ENCODE measurements at places on chromosomes 1 and 21. TPM values are rescaled to one million over a fixed set of nuclear protein-coding genes. Genes with fewer than 3 reads are reported as not detected.

- DNase-seq, result no peak
These were observed 460 bp upstream of the ADORA1 start for GRCh38 chr1:203126866-203127665.

GRCh38 chr1:241356519-241357365 is at the start of gene RGS7:
Gene RGS7, minus strand, starts transcription at chr1:241357205.
- DNase-seq, result peak; percentile 81

DNA sequence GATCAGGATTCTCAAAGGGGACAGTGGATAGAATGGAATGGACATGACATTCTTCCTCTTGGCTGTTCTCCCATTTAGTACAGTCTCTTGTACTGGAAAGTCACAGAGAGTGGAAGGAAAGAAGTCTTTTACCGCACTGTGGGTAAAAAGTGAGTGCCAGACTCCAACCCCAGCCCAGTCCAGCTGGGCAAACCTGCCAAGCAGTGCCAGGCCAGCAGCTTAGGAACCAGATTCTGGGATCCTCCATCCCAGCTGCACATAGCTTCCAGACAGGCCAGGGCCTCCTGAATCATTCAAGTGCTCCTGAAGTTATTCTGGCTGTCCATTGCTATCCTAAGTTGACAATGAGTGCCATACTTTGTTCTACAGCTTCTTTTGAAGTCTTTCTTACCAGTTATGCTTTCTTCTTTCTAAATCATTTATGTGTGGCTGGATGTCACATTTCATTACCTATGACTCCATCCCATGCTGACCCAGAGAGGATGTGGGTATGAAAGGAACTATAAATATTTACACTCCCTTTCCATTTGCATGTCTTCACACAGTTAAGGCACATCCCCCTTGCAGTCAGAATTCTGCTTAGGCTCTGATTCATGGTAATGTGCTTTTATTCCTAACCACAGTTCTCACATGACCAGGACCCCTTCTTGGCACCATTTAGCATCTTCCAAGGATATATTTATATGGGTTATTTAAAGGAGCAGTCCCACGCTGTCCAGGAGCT is 88.9 kb downstream of the AK5 start:
- DNase-seq, result peak; percentile 78

- DNase-seq, result peak; percentile 32
These were observed 13.5 kb downstream of the SHISA4 start for GRCh38 chr1:201902198-201902597.

DNA sequence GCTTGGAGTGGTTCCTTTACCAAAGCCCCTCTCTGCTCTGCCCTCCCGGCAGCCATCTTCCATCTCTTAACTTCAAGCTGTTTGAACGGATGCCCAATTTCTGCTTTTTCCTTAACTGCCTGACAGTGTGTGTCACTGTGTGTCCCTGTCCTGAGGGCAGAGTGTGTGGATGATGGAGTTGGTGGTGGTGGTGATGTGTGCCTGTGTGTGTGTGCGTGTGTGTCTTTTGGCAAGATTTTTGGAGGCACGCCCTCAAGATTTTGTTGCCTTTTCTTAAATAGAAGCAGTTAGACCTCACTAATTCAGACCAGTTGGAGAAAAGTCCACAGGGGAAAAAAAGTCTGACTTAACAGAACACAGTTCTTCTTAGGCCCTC is 30.3 kb downstream of the SERTAD4 start:
- no peak for DNase-seq

DNA sequence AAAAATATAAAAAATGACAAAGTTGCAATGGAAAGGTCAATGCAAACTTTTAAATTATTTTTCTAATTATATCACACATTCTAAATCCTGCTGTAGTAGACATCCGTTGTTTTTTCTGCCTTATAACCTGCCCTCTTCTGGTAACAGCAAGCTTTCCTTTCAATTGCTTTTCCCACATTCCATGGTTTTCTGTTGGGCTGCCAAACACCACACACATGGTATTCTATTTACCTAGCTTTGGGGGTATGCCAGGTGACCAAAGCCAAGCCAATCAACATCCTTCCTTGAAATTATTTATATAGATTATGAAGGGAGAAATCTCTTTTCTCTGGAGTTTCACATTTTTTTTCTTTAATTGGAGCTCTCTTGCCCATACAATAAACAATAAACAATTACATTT is 3.4 kb upstream of the LAMC1 start:
- DNase-seq, result peak; percentile 63

DNA sequence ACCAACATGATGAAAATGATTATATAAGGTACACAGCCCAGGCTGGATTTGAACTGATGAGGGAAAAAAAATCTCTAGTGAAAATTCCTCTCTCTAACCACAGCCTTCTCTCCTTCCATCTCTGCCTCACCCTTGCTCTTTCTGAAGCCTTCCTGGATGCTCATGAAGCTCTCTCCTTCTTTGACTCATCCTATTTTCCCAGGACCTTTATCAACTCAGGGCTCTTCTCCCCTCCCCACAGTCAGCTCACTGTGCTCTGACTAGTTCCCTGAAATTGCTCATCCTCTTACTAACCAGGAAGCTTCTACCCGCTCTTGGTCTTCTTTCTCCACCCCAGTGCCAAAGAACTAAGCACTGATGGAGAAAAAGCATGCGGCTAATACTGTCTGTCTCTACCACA is 46.4 kb upstream of the ERG start:
- no peak for DNase-seq

- no peak for DNase-seq
These were observed 3.3 kb downstream of the METTL13 start for GRCh38 chr1:171784784-171785183.

DNA sequence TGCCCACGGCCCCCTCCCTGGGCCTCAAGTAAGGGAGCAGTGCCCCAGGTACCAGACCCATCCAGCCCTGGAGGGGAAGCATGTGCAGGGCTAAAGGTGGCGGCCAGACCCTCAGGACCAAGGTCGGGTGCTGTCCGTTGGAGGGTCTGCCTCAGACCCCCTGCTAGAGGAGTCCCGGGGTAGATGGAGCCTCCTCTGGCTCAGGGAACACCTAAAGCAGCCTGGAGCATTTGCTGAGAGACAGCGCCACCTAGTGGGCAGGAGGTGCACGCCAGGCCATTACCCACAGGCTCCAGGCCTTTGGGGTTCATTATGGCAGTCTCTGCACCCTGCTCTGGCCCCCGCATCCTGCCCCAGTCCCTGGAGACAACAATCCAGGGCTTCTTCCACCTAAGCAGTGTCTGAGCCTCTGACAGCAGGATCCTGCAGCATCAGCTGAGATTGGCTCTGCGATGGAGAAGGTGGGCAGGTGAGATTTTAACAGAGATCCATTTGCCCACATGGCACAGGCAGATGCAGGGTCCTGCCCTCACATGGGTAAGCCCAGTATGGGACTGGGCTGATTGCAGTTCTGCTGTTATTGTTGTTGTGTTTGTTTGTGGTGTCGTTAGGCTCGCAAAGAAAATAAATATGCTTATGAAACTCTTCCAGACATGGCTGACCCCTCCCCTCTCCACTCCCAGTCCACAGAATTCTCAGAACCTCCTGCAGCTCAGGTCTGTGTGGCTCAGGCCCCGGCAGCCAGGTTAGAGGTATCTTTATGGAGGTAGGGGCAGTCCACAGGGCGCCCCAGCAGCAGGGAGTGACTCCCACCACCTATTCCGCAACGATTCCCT is 42.4 kb downstream of the CTNNBIP1 start:
- DNase-seq, result peak; percentile 76

- no peak for DNase-seq
These were observed 16.9 kb downstream of the PFKFB2 start for GRCh38 chr1:207069858-207070506.

The LRRC71 gene
- polyA plus RNA-seq, result 0.24 TPM

The LCE1F gene
- polyA plus RNA-seq, result not detected

The SASS6 gene
- polyA plus RNA-seq, result 3.3 TPM

The CD34 gene
- 0.94 TPM for polyA plus RNA-seq

DNA sequence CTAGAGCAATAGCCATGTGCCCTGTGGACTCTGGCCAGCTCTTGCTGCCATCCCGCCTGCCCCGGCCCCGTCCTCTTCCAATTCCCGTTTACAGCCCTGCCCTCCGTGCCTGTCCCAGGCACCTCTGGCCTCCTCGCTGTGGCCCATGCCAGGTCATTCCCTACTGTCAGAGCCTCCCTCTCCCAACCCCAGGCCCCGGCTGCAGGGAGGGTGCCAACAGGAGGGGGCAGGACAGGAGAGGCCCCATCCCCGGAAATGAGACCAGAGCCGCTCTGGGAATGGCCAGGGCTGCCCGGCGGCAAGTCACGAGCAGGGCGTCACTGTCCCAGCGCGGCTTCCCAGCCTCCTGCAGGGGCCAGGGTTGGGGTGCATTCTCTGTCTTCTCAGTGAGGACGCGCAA is 23.5 kb upstream of the TSPEAR start:
- no peak for DNase-seq

DNA sequence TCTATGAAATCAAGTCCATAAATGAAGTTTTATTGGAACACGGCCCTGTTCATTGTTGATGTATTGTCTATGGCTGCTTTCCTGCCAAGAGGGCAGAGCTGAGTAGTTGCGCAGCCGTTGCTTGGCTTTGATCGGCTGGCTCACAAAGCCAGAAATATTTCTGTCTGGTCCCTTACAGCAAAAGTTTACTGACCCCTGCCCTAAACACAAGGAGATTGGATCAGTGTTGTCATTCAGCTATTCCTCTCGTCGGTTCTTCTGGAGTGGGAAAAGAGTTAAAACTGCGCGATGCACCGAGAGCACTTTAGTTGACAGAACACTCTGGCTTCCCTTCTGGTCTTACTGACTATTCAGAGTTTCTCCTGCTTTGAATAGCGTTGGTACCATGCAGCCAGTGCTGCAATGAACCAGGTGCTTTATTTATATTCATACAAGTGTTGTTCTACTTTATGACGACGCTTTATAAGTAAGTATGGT is 868 bp downstream of the ZBTB40 start:
- peak; percentile 56 for DNase-seq

The KCNJ9 gene
- polyA plus RNA-seq, result 0.09 TPM

GRCh38 chr21:44711327-44712202 is at the start of gene TSPEAR:
Gene TSPEAR, minus strand, starts transcription at chr21:44711572. Its CDS starts 58 bp downstream, at chr21:44711514.
- DNase-seq, result no peak

The LCE1B gene
- polyA plus RNA-seq, result not detected

The DISP3 gene
- polyA plus RNA-seq, result 0.18 TPM

DNA sequence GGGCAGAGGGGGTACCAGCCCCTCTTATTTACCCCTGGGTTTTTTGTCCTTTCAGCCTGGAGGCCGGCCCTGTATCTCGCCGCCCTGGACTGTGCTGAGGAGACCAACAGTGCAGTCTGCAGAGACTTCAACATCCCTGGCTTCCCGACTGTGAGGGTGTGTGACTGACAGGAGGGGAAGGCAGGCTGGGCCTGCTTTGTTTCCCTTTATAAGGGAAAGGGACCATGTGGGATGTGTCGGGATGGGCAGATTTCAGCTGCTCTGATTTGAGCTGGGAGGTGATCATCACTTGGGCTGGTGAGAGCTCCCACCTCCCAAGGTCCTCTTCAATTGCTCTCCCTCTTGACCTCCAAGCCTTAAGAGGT is 11.7 kb downstream of the QSOX1 start:
- DNase-seq, result no peak

DNA sequence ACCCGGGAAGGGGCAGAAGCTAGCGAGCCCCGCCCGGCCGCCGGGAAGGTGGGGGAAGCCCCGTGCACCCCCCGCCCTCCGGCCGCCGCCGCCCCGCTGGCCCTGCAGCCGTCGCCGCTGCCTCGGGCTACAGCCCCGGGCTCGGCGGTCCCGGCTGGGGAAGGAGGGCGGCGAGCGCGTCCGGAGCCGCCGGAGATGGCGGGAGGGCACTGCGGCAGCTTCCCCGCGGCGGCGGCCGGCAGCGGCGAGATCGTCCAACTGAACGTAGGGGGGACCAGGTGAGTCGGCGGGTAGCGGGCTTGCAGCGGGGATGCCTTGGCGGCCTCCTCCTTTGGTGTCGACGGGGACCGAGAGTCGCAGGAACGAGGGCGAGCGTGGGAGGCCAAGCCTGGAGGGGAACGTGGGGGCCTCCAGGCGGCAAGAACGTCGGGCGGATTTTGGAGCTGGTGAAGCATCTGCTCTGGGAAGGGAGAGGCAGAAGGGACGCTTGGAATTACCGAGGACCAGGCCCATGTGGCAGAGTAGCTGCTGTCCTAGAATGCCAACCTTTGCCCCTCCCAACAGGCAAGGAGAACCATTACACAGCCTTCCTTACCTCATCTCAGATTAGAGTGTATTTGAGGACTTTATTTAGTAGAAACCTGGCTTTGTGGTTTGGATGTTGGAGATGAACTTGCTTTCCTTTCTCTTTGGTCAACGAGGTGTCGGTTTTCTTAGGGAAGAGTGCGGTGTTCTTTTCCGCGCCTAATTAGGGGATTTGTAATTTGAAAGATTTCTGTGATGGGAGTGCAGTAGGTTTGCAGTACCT is 591 bp downstream of the KCTD3 start:
- DNase-seq, result peak; percentile 55

GRCh38 chr21:43663033-43663432 is 3.7 kb downstream of the RRP1B start:
- no peak for DNase-seq

DNA sequence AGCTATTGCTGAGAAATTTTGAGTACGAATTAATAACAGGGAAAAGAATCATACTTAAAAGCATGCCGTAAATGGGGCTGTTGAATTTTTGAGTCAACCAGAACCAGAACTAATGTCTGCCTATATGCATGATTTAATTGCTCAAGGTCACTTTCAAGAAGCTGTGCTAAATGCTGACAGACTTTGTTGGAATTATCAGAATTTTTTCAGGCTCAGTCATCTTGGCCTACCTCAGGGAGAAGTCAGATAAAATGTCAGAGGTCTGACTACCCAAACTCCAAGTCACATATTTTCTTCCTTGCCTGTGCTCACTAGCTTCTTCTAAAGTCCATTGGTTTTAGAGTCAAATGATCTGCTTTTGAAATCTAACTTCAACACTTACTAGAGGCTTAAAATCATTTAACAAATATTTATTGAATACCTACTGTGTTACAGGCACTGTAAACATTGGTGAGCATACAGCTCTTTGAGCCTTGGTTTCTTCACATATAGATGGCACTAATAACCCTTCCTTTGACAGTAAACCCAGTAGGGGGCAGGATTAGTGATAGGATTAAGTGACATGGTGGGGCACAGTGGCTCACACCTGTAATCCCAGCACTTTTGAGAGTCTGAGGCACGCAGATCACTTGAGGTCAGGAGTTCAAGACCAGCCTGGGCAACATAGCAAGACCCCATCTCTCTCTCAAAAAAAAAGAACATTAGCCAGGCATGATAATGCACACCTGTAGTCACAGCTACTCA is 121.2 kb upstream of the SLC44A3 start:
- DNase-seq, result no peak

The TMEM240 gene
- polyA plus RNA-seq, result 6.2 TPM

- DNase-seq, result no peak
These were observed 46.6 kb downstream of the LPAR3 start for GRCh38 chr1:84846387-84846786.

DNA sequence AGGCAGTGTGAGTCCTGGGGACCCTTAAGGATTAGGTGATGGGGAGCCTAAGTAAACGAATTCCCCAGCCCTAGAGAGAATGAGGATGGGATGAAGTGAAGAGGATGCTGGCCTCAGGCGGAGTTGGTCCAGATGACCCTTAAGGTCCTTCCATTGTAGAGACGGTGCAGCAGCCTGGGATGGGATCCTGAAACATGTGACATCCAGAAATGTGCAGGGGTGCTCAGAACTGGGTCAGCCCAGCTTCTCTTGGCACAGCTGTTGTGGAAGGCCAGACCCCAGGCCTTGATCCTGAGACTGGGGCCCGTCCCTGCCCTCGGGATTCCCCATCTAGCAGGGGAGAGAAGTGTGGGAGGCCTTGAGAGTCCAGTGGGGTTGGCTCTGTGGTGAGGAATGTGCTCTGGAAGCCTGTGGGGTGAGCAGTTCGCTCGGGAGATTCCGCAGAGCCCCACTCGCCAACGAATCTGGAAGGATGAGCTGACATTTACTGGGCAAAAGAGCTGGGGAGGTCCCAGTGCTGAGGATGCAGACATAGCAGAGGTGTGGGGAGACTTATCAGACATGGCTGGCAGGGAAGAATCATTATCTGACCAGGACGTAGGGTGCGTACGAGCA is 28.1 kb downstream of the A3GALT2 start:
- DNase-seq, result peak; percentile 13
